HepG2 (cell line): ENCODE measurements at places on chromosomes 3 and 15. TPM values are rescaled to one million over a fixed set of nuclear protein-coding genes. Genes with fewer than 3 reads are reported as not detected.

IVD gene
- 48.0 and 61.3 TPM in 2 replicates for total RNA-seq

CRELD1 gene
- total RNA-seq = 12.0 and 27.1 TPM in 2 replicates

SH3BP5 gene
- total RNA-seq = 0.09 TPM in 1 of 2 replicates, not detected in the other

CCDC39 gene
- total RNA-seq = not detected in 2 replicates

WNT7A gene
- total RNA-seq = not detected in 2 replicates

RPP25 gene
- total RNA-seq = 0.08 and 0.11 TPM in 2 replicates

GRCh38 chr3:181929501-181929900, 217.8 kb downstream of the SOX2 start:
- no peak overlapping the region for H3K27ac ChIP-seq
- H3K27me3 ChIP-seq = no peaks in the 10 kb centered on the region
- no peak overlapping the region for H3K4me3 ChIP-seq
- no peaks in the 10 kb centered on the region for H3K4me1 ChIP-seq

- H3K27ac ChIP-seq = no peak overlapping the region
- H3K4me1 ChIP-seq = no peaks in the 10 kb centered on the region
- no peak overlapping the region for H3K4me3 ChIP-seq
- DNase-seq = no peak
These were observed 72.2 kb downstream of the SLC7A14 start for GRCh38 chr3:170513642-170514041.

GRCh38 chr3:62028236-62028635, 345.1 kb downstream of the FEZF2 start:
- H3K27ac ChIP-seq = no peak overlapping the region
- H3K4me3 ChIP-seq = no peak overlapping the region
- no peaks in the 10 kb centered on the region for H3K27me3 ChIP-seq
- H3K36me3 ChIP-seq = no peaks in the 10 kb centered on the region
- no peak for DNase-seq

- H3K4me3 ChIP-seq = no peak overlapping the region
- H3K36me3 ChIP-seq = no peaks in the 10 kb centered on the region
- no peak overlapping the region for H3K27ac ChIP-seq
- no peaks in the 10 kb centered on the region for H3K27me3 ChIP-seq
These were observed 21.4 kb downstream of the CCDC191 start for GRCh38 chr3:114034787-114035545.

DNA sequence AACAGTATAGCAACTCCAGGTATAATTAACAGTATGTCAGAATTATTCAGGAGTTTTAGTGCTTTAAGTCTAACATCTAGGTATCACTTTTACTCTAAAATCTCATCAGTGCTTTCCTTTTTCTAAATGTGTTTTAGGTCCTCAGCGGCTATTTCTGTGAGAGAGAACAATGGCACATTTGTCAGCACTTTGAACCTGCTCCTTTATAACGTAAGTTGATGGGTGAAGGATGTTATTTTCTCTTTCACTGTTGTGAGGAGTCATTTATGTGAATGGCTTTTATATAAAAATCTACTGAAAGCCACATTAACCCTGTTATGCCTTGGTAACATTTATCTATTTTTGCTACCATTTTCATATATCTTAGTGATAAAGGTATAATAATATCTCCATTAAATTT, 22.8 kb downstream of the ZPLD1 start:
- H3K36me3 ChIP-seq = no peaks in the 10 kb centered on the region
- H3K27ac ChIP-seq = no peak overlapping the region
- no peaks in the 10 kb centered on the region for H3K4me1 ChIP-seq
- no peaks in the 10 kb centered on the region for H3K27me3 ChIP-seq

DNA sequence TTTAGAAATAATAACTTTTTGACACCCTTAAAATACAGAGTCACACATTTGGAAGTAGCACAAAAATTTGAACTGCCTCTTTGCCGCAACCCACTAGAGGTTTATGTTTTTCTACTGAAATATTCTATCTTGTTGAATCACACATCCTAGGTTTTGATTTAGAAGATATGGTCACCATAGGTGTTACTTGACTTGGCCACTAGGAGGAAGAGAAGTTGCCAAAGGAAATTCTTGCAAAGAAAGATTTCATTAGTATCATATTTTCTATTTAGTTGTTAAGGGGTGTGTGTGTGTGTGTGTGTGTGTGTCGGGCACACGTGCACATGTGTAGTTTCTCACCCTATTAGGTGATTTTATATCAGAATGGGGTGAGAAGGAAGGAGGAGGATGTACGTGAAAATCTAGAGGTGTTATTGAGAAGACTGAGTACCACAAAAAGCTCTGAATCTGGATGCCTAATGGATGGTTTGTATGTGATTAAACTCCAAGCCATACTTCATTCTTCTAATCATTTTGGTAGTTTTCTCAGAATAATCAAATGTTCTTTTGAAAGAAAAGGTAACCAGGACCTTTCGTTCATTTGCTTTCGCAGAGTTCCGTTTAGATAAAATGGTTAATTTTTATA, 31.5 kb downstream of the ZFAND6 start:
- no peaks in the 10 kb centered on the region for H3K27me3 ChIP-seq
- no peak for DNase-seq

DNA sequence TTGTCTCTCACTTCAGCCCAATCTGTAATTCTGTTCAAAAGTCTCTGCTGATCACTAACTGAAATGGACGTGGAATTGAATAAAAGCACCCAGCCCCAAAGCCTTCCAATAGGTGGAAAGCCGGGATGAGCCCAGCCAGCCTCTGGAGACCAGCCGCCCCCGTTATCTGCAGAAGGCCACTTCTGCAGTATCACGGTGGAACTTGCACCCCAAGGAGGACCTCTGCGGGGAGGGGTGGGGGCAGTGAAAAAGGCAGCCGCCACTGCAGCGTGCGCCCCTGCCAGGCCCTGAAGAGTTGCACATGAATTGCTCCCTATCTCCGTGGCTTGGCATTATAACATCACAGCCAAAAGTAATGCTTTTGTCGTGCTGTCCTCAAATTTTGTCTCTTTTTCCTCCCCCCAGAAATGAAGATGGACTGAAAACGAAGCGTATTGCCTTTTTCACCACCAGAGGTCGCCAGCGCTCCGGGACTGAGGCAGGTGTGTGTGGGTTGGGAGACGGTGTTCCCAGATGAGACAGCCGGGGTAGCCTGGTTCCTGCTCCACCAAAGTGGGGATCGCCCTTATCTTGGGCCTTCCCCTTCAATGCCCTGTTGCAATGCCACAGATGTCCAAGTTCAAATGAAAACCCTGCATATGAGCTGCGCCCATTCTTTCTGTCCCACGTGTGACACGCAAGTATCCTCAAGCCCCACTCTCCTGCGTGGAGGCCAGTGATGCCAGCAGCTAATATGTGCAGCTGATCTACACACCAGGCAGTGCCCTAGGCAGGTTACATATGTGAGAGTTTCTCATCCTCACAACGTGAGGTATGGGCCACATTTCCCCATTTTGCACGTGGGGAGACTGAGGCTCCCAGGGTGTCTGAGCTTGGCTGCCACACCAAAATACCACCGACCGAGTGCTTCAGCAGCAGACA, 96.0 kb downstream of the LRRK1 start:
- peaks cover 61% of the 10 kb centered on the region for H3K27me3 ChIP-seq
- H3K4me1 ChIP-seq = peaks cover 20% of the 10 kb centered on the region
- DNase-seq = peak; percentile 53
- no peak overlapping the region for H3K27ac ChIP-seq

DNA sequence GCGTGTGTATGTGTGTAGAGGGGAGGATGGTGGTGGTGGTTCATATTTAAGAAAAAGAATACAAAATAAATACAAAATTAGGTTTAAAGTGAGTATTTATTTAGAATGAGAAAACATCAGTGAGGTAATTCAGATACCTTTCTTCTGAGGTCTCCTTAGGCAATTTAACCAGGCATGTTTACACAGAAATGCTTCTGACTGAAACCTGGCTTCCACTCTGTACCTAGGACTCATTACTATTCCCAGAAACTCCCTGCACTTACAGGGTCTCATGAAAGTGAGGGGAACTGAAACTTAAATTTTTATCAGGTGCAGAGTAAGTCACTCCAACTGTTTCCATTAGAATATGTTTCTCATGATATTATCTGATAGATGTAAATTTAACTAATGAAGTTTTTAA, 10.3 kb upstream of the DIPK2A start:
- no peak overlapping the region for H3K4me3 ChIP-seq
- no peaks in the 10 kb centered on the region for H3K27me3 ChIP-seq

- no peaks in the 10 kb centered on the region for H3K27me3 ChIP-seq
- no peak for DNase-seq
- no peak overlapping the region for H3K27ac ChIP-seq
- no peaks in the 10 kb centered on the region for H3K4me1 ChIP-seq
- no peak overlapping the region for H3K4me3 ChIP-seq
These were observed 616.4 kb upstream of the CBLB start for GRCh38 chr3:106485217-106485616.

GRCh38 chr3:72485641-72486040, 362.6 kb downstream of the SHQ1 start:
- H3K4me1 ChIP-seq = peaks cover 36% of the 10 kb centered on the region
- H3K4me3 ChIP-seq = no peak overlapping the region
- no peak for DNase-seq
- no peak overlapping the region for H3K27ac ChIP-seq

- no peak overlapping the region for H3K27ac ChIP-seq
- no peak overlapping the region for H3K4me3 ChIP-seq
- no peak for DNase-seq
- H3K36me3 ChIP-seq = no peaks in the 10 kb centered on the region
- H3K4me1 ChIP-seq = peaks cover 58% of the 10 kb centered on the region
These were observed 30.9 kb downstream of the HES1 start for GRCh38 chr3:194166682-194167479.

- H3K27me3 ChIP-seq = no peaks in the 10 kb centered on the region; the same call in 1 of the 2 replicates
- H3K4me3 ChIP-seq = peak overlapping the region; percentile 67; the same call in 1 of the 2 replicates
- H3K4me1 ChIP-seq = peaks cover 47% of the 10 kb centered on the region
- H3K36me3 ChIP-seq = peaks cover 3% of the 10 kb centered on the region; the same call in 1 of the 2 replicates
These were observed 2.5 kb downstream of the ONECUT1 start for GRCh38 chr15:52787549-52788098.

- no peak for DNase-seq
- no peaks in the 10 kb centered on the region for H3K36me3 ChIP-seq
- no peaks in the 10 kb centered on the region for H3K4me1 ChIP-seq
- no peak overlapping the region for H3K27ac ChIP-seq
- no peaks in the 10 kb centered on the region for H3K27me3 ChIP-seq
These were observed 148.5 kb upstream of the NAALADL2 start for GRCh38 chr3:174710612-174711011.

DNA sequence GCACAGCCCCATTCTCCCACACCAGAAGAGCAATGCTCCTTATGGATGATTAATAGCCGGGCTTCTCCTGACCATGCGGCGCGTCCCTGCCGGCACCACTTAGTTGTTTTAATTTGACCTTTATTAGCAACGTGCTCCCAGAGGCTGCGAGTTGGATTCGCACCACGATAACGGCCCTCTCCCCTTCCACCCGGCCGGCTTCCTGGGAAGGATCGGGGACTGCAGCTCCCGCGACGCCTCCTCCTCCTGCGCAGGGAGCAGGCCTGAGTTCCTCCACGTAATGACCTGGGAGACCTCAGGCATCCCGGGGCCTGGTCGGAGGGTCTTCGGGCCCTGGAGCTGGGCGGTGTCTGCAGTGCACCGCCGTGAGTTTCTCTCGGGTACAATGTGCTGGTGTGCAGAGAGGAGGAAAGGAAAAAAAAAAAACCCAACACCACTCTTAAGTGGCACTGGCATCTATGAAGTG, 243.3 kb upstream of the TOPAZ1 start:
- no peak overlapping the region for H3K27ac ChIP-seq
- no peaks in the 10 kb centered on the region for H3K36me3 ChIP-seq
- H3K27me3 ChIP-seq = peaks cover 2% of the 10 kb centered on the region; the same call in 1 of the 2 replicates
- no peak overlapping the region for H3K4me3 ChIP-seq
- H3K4me1 ChIP-seq = no peaks in the 10 kb centered on the region

- no peaks in the 10 kb centered on the region for H3K27me3 ChIP-seq
- H3K27ac ChIP-seq = no peak overlapping the region
- peaks cover 2% of the 10 kb centered on the region; the same call in 1 of the 2 replicates for H3K36me3 ChIP-seq
- no peak for DNase-seq
- H3K4me1 ChIP-seq = no peaks in the 10 kb centered on the region
These were observed 75.3 kb upstream of the BLM start for GRCh38 chr15:90641581-90642463.

- peak overlapping the region; percentile 72; the same call in 1 of the 2 replicates for H3K4me3 ChIP-seq
- H3K36me3 ChIP-seq = no peaks in the 10 kb centered on the region
- H3K27ac ChIP-seq = no peak overlapping the region
- peaks cover 13% of the 10 kb centered on the region for H3K4me1 ChIP-seq
- no peak for DNase-seq
- H3K27me3 ChIP-seq = peaks cover 6% of the 10 kb centered on the region
These were observed 620 bp upstream of the PYGO1 start for GRCh38 chr15:55588815-55589115.

GRCh38 chr3:143412084-143412483, 292.5 kb downstream of the CHST2 start:
- H3K36me3 ChIP-seq = no peaks in the 10 kb centered on the region
- DNase-seq = no peak
- H3K27ac ChIP-seq = no peak overlapping the region
- no peaks in the 10 kb centered on the region for H3K27me3 ChIP-seq
- H3K4me1 ChIP-seq = no peaks in the 10 kb centered on the region
- H3K4me3 ChIP-seq = no peak overlapping the region

- H3K27me3 ChIP-seq = no peaks in the 10 kb centered on the region
- H3K27ac ChIP-seq = no peak overlapping the region
- peaks cover 62% of the 10 kb centered on the region for H3K4me1 ChIP-seq
- H3K36me3 ChIP-seq = no peaks in the 10 kb centered on the region
- no peak for DNase-seq
- no peak overlapping the region for H3K4me3 ChIP-seq
These were observed 8.5 kb downstream of the BAHD1 start for GRCh38 chr15:40449275-40449674.

DNA sequence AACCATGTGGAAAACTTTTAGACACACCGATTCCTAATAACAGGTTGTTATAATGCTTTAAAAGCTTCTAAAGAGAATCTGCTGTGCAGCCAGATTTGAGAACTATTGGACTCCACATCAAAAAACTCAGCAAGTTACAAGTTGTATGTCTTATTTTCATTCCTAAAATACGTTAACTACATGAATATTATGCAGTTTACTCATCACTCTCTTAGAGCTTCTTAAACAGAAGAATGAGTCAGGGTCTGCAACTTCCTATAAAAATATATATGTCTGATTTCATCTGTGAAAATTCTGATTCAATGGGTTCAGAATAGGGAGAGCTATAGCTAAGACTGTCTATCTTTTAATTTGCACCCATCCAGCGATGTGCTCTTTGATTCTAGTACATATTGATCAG, 244.2 kb upstream of the EPHA3 start:
- no peak for DNase-seq
- H3K27me3 ChIP-seq = no peaks in the 10 kb centered on the region
- no peaks in the 10 kb centered on the region for H3K36me3 ChIP-seq

DNA sequence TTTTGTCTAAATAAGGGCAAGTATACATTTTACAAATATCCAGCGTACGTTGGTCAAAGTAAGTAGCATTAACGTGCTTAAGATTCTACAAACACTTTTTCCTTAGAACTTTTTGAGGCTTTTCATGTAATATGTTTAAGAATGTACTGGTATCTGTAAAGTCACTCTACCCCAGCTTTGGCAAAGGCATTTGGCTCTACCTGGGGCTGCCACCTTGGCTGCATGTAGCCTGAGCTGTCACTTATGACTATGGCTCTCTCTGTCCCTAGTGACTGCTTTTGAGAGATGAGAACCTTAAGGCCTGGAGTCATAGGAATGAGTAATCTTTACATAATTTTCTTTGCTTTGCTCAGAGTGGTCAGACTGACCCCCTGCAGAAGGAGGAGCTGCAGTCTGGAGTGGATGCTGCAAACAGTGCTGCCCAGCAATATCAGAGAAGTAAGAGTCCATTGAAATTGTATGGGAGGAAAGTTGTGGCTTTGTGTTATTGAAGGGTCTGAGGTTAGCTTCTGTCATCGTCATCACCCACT, 61.2 kb downstream of the IQGAP1 start:
- no peaks in the 10 kb centered on the region for H3K4me1 ChIP-seq
- H3K27ac ChIP-seq = no peak overlapping the region
- H3K36me3 ChIP-seq = peaks cover 1% of the 10 kb centered on the region; the same call in 1 of the 2 replicates
